ENCODE measurements at places on chromosomes 3 and 15.

DNA sequence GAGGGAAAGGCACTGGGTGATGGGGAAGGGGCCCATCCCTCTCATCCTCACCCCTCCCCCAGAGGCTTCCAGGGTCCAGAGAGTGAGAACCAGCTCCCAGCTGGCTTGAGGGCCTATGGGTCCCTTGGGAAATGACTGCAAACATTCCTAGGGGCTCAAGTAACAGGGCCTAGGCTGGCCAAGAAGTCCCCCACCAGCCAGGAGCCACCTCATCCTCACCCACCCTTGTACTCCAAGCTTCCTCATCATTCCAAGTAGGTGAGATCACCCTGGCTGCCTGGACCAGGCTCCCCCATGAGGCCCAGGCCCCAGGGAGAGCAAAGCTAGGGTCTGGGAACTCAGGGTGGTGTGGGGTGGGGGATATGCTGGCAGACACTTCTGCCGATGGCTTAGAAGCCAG lies 14.8 kb downstream of the LOXL1 start:
- DNase-seq = no peak

DNA sequence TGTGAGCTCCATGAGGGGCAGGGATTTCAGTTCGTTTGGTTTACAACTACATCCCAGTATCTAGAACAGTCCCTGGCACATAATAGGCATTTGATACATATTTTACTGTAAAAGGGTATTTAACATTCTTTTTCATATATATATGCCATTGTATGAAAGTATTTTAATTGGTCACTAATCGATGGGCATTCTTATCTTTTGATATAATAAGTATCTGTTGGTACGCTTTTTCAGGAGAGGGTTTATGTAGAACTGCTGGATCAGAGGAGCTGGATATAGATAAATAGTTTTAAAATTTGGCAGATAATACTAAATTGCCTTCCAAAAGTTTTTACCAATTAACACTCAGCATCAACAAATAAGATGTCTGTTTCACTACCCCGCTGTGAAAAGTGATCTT lies 978 bp upstream of the RSL24D1 start:
- no peak for DNase-seq

DNA sequence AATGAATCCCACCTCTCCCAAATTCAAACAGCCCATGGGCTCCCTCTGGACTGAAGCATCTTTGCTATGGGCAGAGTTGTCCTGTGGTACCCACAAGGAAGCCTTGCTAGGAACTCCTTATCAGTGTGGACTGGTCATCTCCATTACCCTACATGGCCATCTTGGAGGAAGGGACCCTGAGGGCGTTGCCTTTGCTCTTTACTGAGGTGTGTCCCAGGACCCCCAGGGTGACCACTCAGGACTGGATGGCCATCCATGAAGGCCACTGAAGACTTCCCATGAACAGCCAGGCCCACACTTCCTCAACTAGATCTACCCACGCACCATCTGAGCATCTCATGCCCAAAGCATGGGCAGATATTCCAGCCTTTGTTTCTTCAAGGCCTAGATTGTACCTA lies 20.0 kb downstream of the RTP3 start:
- DNase-seq = no peak

GRCh38 chr3:94176988-94177745 lies 114.3 kb downstream of the NSUN3 start:
- no peak for DNase-seq

DNA sequence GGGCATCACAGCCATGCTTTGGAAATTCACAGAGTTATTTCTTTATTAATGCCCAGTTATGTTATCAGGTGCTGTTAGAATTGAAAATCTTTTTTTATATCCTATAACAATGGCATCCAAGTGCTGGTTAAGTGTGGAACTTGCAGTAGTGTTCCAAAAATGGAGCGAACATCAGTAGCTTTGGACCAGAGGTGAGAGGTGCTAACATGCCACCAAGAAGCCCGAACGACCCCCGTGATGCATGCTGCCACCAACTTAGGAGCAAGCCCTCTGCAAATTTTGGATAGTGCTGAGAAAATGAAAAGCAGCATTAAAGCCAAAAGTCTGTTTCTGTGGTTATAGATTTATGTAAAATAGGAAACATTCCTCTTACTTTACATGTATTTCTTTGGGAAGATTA lies 24.8 kb downstream of the RBP1 start:
- no peak for DNase-seq

- no peak for DNase-seq
Measured at GRCh38 chr3:141979050-141979671, 102.7 kb downstream of the ATP1B3 start.

GRCh38 chr3:25091934-25092333 lies 336.1 kb upstream of the RARB start:
- DNase-seq = no peak

GRCh38 chr15:38058596-38059075 lies 124.2 kb downstream of the TMCO5A start:
- DNase-seq = no peak

DNA sequence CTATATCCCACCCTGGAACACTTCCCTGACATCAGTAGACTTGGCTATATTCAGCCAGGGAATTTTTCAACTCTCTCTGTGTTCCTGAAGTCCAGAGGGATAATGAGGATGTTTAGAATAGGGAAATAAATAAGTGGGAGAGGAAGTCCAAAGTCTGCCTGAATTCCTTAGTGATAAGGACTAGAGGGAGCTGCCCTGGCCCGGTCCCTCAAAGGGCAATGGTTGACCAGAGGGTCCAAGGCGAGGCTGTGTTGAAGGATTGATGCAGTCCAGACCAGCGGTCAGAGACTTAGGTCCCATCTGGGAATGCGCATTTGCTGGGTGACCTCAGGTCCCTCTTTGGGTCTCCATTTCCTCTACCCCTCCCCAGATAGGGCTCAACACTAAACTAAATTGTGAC lies 7.9 kb downstream of the VIPR1 start:
- DNase-seq = no peak

GRCh38 chr3:41565948-41566514 lies 366.7 kb downstream of the CTNNB1 start:
- no peak for DNase-seq

DNA sequence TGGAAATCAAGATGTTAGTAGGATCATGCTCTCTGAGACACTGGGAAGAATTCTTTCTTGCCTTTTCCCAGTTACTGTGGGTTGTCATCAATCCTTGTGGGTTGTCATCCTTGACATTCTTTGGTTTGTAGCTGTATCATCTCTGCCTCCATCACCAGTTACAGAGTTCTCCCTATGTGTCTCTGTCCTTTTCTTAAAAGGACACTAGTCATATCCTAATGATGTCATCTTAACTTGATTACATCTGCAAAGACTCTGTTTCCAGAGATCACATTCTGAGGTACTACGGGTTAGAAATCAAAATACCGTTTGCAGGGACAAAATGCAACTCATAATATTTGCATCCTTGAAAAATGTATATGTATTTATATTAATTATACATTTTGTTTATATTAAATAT lies 500.4 kb downstream of the ZBBX start:
- DNase-seq = peak; percentile 20
